Fibroblast of upper back skin (primary cell): ENCODE measurements at places on chromosomes 5 and 9.

- DNase-seq = peak; percentile 59
Measured at GRCh38 chr5:146042628-146043279, 62.6 kb downstream of the PLAC8L1 start.

GRCh38 chr5:5795074-5795771, 372.7 kb downstream of the ICE1 start:
- no peak for DNase-seq

GRCh38 chr5:19099195-19099594, 888.8 kb downstream of the CDH18 start:
- no peak for DNase-seq

GRCh38 chr5:175363300-175363699, 80.7 kb downstream of the DRD1 start:
- DNase-seq = no peak

DNA sequence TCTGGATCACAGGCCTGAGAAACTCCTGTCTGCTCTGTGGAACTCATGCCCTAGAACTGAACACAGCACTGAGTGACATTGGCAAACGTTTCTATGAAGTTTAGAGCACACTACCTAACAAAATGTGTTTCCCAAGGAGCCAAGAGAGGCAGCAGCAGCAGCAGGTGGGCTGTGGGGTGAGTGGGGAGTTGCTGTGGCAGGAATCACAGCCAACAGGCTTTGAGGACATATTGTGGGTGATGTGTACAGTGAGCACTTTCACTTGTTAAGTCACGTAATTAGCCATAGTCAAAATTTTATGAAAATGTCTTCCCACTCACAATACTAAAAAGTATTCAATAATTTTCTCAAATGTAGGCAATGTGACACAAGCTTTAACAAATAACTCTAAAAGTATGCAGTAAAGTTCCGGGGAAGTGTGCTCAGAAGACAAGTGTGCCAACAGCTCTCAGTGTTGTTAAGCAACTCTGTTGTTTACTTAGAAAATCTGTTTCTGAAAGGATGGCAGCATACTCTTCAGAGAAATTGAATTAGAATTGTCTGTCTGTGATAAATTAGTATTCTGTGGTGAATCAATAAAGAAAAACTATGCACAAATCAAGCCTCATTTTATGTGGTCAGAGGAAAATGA, 482.1 kb downstream of the SEMA5A start:
- DNase-seq = no peak

GRCh38 chr5:122680623-122681350, 94.1 kb upstream of the SNX2 start:
- DNase-seq = no peak

GRCh38 chr9:21395778-21396717, 10.8 kb upstream of the IFNA2 start:
- DNase-seq = no peak
